Endothelial cell (in vitro differentiated cells): ENCODE measurements at places on chromosomes 1 and 21. TPM values are rescaled to one million over a fixed set of nuclear protein-coding genes. Genes with fewer than 3 reads are reported as not detected.

- no peak for DNase-seq
Measured at GRCh38 chr1:156075775-156076204, 6.5 kb downstream of the MEX3A start.

LRRC7 gene
- not detected for total RNA-seq

- DNase-seq: no peak
Measured at GRCh38 chr1:1130206-1131120, 14.6 kb upstream of the C1orf159 start.

GRCh38 chr1:222539951-222540597, 7.8 kb downstream of the HHIPL2 start:
- no peak for DNase-seq

PRR9 gene
- total RNA-seq: not detected

DNA sequence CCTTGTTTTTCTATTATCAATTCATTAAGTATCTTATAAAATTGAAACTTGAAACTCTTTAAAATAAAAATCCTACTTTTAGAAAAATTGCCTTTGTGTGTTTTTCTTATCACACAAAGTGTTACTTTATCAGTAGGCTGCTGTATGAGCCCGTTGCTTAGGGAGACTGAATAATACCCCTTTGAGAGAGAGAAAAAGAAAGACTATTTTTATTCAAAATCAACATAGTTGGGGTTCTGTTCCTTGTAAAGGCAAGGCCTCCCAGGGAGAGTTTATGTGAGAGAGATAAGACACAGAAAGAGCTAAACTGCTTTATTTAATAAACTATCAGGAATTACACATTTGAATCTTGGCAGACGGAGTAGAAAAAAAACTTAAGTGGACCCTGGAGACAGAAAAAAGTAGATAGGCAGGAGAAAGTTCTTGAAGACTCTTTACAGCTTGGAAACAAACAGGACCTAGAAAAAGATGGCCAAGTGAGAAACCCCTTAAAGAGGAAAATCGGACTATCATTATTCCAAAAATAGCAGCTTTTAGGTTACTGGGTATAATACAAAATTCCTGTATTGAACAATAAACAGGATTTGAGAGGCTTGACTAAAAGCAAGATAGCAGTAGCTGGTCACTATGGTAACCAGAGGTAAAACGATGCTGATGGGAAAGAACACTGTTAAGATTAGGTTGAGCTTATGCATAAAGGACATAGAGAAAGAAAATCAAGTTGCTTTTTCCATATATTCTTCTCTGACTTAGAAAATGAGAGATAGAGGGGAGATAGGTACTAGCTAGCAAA, 170.9 kb downstream of the LRRC7 start:
- no peak for DNase-seq

GRCh38 chr1:24704411-24705259, 40.6 kb upstream of the CLIC4 start:
- no peak for DNase-seq

DNA sequence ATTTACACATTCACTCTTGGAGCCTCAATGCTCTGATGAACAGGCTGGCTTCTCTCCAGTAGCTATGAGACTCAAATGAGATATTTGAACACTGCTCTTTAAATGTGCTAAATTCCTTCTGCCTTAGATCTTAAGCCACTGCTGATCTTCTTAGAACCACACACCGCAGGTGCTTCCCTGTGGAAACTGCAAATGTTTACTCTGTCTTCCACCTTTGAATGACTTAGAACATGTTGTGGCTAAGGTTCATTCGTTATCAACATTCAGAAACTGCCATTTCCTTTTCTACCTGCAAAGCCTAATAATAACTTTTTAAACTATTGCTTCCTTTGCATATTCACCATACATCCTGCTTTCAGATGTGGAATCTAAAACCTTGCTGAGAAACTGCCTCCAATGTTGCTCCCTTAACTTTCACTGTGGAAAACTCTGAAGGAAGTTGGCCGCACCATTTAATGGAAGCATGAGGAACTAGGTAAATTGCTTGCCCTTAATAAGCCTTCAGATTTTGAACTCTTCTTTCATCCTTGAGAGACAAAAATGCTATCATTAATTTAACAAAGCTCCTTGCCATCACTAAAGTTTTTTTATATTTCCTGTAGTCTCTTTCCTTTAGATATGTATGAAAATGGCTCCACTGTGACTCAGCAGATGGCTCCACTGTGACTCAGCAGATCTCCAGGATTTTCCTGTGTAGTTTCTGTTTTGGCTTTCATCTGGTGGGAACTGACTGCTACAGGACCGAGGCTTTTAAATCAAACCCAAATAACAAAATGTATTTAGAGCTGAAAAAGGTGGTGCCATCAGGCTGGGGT, 143.8 kb downstream of the TNFSF18 start:
- DNase-seq: peak; percentile 15

DNA sequence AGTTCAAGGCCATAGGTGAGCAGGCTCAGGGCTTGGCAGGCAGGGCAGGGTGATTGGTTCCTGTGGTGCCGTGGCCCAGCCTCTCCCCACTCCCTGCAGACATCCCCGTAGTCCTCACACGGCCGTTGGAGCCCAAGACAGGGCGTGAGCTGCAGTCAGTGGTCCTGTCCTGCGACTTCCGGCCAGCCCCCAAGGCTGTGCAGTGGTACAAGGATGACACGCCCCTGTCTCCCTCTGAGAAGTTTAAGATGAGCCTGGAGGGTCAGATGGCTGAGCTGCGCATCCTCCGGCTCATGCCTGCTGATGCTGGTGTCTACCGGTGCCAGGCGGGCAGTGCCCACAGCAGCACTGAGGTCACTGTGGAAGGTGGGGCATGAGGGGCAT, 71.9 kb downstream of the OBSCN start:
- no peak for DNase-seq

- no peak for DNase-seq
Measured at GRCh38 chr1:29709704-29710280, 473.5 kb downstream of the PTPRU start.

DNA sequence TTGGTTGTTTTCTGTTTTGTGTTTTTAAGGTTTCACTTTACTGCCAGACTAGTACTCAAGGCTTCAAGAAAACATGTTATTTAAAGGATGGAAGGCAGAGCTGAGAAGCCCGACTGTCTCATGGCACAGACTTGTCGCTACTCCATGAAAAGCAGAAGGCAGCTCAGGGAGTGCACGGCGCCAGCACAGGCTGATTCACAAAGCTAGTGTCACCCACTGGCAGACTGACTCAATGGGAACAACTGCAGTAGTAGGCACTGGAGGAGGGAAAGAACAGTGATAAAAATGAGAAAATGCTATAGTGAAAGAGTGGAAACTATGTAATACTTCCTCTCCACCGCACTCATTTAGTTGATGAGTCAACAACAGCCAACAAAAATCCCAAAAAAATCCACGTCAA, 14.7 kb downstream of the HSF2BP start:
- no peak for DNase-seq

CFHR3 gene
- not detected for total RNA-seq

DNA sequence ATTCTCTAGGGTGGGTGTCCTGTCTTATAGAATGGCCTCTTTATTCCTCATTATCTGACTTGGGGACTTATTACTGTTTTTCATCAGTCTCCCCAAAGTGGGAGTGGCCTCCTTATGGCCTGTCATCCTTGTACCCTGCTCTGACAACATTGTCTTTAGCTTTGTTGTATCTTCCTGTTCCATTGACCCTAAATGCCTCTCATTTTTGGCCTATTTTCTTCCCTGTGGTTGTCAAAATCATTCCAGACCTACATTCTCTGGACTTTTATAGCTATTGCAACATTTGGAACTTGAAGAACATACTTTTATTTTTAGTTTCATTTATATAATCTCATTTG, 9.7 kb downstream of the SFT2D2 start:
- DNase-seq: no peak

PRCC gene
- 91.9 TPM for total RNA-seq

DNA sequence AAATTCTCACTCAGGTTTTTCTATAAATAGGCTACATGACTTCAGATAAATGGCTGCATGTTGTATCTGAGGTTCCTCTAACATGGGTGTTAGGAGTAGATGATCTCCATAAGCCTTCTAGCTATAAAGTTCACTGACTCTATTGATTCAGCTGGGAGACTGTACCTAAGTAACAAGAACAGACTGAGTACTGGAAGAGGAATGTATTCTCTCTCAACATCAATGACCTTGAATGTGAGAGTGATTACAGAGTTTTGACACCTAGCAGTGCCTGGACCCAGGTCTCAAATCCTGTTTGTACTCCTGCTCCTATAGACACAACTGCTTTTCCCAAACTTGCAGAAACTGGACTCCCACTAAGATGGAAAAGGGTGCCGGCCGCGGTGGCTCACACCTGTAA, 8.6 kb upstream of the SLC19A2 start:
- no peak for DNase-seq

SLC45A1 gene
- 0.62 TPM for total RNA-seq
